ENCODE measurements at places on chromosomes 7 and 10.

DNA sequence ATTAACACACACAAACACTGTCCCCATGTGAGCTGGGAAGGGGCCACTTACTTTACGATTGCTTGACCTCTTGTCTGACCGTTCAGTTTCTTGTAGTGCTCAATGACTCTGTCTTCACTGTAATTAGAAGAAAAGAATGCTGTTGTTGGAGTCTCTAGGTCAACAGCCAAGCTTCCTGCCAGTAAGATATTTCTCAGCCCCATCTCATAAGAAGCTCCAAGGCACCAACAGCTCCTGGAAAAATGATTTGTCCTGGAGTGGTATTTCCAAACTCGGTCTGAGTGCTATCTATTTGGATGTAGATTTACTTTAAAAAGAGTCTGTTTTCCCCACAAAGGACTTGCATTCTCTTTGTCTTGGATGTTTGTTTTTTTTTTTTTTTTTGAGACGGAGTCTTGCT, 153.7 kb downstream of the PRPF18 start:
- DNase-seq: no peak

GRCh38 chr7:143373255-143373794, 7.8 kb upstream of the ZYX start:
- DNase-seq: no peak

GRCh38 chr7:92010215-92010614, 69.6 kb downstream of the AKAP9 start:
- no peak for DNase-seq

DNA sequence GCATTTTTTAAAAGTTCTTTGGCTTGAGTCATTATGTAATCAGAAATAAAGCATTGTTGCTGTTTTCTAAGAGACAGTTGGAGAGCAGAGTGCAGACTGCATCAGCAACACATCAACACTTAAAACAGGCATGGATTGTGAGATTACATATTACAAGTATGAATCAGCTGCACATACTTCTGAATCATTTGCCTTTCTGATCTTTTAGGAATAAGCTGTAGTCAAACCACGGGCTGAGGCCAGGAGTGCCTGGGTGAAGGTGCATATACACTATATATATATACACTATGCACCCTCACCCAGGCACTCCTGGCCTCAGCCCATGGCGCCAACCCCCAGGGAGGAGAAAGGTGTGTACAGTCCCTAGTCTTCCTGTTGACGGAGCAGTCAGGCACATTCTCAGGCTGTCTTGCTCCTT, 52.4 kb upstream of the DLX6 start:
- DNase-seq: no peak

DNA sequence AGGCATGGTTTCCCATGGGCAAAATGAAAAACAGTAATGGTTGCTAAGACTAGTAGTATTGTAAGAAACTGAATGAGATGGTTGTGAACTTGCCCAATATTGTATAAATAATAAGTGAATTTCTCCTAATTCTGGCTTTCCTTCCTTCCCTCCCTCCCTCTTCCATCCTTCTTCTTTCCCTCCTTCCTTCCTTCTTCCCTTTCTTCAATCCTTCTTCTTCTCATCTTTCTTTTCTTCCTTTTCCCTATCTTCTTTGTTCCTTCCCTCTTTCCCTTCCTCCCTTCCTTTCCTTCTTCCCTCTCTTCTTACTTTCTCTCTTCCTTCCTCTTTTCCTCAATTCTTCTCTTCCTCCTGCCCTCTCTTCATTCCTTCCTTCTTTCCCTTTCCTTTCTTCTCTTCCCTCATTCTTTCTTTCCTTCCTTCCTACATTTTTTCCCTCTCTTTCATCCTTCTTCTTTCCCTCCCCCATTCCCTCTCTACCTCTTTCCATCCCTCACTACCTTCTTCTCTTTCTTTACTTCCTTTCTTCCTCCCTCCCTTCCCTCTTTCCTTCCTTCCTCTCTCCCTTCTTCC, 4.1 kb upstream of the VWC2 start:
- DNase-seq: no peak
